ENCODE measurements at places on chromosomes 11 and 22.
A peak's percentile ranks its signal among the peaks of the same experiment; 100 is the strongest.

DNA sequence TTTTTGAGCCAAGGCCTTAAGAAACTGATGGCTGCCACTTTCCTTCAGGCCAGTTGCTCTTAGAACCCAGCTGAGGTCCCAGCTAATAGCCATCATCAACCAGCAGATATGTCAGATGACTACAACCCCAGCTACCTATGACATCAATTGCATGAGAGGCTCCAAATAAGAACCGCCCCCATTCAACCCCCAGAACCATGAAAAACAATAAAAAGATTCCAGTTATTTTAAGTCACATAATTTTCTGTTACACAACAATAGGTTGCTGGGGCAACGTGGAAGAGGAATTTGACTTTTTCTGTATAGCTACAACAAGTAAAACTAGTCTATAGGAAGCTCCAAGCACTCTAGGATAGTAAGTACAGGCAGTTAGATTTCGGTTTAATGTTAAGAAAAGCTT, 216.3 kb upstream of the MTNR1B start:
- DNase-seq: no peak

GRCh38 chr11:99069856-99070444, 49.2 kb downstream of the CNTN5 start:
- DNase-seq: peak; percentile 44

DNA sequence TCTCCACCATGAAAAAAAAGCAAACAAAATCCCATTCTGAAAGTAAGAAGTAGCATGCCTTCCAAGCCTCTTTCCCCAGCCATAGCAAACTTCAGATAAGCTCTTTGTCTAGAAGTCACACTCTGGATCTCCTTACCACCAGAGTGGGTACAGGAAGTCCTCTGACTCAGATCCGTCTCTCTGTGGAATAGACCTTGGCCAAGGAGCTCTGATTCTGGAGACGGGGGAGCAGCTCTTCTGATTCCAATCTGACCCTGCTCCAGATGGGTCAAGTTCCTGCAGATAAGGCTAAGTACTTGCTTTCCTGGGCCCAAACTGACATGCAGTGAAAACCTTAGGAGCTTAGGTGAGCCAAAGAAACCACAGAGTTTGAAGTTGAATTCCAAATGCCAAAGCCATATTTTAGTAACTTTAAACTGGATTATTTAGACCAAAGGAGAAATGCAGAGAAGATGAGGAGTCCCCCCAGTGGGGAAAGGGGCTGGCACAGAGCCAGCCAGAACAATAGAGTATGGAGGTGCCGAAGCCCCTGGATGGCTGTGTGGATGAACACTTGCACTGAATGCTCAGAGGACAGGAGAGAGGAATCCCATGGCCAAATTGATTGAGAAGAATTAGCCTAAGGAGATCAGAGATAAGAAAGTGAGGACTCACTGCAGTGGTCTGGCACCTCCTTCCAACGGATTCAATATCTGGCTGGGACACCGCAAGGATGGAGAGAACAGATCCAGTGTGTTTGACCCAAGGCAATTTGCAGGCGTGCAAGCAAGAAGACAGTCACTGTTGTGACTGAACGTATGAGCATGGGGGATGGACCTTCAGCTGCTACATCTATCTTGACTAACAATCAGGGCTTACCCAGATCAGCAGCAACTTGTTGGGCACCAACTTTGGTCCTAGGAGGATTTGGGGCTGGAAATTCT, 54.9 kb downstream of the ENDOD1 start:
- DNase-seq: no peak

DNA sequence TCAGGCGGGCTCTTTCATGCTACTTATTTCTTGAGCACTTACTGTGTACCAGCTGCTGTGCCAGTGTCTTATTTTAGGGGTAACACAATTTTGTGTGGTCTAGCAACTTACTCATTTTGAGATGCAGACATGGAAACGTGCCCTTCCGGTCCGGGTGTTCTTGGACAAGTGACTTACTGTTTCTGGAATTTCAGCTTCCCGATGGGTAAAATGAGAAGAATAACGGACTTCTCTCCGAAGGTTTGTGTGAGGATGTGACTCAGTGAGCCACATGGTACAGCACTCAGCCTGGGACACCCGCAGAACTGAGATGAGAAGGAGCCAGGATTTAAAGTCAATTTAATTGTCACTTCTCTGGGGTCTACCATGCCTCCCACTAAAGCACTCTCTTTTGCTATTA, 114.5 kb upstream of the SYT13 start:
- DNase-seq: no peak

DNA sequence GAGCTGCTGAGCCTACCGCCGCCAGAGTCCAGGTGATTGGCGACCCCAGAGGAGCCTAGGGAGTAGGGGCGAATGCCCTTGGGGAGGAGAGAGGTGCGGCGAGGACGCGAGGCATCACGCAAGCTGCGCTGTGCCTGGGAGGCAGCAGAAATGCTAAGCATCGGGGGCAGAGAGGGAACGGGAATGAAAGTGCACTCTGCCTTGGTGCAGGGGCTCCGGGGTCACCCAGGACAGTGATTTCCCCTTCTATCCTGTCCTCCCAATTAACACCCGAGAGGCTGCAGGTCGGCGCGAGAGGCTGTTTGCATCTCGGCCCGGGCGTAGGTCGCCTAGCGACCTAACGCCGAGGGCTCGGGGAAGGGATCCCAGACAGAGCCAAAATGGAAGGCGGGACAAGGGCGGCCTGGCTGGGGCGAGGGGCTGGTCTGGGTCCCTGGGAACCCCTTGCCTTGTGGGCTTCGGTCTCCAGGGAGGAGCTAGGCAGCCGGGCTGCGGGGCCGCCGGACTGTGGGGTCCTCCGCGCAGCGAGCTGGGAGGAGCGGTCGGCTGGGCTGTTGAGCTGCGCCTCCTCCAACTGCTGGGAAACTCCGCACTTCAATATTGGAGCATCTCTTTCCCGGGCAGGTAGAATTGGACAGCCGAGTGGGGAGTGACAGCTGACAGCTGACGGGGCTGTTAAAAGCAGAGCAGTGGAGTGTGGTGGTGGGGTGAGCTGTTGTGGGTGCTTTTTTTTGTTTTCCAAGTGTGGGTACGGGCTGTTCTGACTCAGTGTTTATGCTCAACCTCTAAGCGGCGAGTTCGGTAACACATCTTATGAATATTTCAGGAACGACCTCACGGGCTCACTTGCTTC, 657 bp downstream of the ELMOD1 start:
- peak; percentile 49 for DNase-seq

DNA sequence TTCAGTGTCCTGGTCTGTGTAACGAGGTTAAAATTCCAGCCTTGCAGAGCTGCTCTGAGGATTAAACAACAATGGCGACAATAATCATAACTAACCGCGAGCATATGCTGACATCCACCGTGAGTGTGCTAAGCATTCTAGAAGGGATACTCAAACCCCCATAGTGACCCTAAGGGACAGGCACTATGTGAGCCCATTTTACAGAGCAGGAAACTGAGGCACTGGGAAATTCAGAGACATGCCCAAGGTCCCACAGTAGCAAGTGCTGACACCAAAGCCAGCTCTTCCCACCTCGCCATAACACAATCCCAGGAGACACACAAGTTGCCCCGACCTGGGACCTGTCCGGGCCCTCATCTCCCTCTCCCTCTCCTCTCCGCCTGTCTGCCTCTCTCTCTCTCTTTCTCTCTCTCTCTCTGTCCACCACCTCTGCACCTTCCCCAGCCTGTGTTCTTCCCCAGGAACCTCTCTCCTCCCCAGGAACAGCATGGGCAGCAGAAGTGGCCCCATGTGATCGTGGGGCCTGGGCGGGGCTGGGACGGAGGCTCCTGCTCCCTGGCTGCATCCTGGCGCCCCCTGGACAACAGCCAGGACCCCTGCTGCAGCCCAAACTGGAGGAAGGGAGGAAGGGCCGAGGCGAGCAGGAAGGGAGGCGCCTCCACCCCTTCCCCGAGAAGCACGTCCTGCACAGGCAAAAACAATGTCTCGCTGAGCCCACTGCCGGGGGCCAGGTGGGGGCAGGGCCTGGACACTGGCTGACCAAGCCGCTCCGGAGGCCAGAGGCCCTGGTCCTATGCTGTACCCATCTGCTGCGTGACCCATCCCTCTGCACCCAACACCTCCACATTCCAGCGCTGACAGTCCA, 14.8 kb upstream of the MFNG start:
- DNase-seq: peak; percentile 58

- DNase-seq: no peak
Observed at GRCh38 chr11:12748561-12748960, 74.3 kb downstream of the TEAD1 start.

- DNase-seq: no peak
Observed at GRCh38 chr11:74390697-74391096, 7.5 kb downstream of the PGM2L1 start.

GRCh38 chr22:37211075-37211865, 1.0 kb downstream of the SSTR3 start:
- no peak for DNase-seq

DNA sequence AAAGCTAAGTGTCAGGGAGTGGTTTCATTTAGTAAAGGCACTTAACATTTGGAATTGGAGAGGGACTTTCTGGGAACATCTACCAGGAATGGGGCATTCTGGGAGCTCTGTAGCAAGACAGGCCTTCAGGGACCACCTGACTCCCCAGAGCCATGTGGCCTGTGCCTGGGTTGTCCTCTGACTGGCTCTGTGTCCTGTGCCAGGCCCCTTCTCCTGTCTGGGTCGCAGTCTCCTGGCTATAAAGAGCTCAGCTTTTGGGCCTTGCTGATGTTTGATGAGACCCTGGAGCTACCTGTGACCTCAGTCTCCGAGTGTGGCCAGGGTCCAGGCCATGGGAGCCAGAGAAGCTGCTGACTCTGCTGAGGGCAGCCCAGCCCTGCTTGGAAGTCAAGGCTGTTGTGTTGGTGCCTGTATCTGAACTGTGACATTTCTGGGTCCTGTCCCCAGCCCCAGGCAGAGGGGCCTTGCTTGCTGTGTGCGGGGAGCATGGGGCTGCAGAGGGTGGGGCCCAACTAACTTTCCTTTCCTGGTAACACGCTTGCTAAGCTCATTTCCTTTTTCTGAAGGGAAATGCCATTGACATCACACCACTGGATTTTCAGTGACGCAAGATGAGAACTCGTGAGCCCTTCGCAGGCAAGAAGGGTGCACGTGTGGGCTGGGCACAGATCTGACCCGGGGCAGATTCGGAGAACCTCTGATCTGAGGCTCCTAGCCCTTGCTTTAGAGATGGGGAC, 41.3 kb downstream of the LRRC32 start:
- no peak for DNase-seq

DNA sequence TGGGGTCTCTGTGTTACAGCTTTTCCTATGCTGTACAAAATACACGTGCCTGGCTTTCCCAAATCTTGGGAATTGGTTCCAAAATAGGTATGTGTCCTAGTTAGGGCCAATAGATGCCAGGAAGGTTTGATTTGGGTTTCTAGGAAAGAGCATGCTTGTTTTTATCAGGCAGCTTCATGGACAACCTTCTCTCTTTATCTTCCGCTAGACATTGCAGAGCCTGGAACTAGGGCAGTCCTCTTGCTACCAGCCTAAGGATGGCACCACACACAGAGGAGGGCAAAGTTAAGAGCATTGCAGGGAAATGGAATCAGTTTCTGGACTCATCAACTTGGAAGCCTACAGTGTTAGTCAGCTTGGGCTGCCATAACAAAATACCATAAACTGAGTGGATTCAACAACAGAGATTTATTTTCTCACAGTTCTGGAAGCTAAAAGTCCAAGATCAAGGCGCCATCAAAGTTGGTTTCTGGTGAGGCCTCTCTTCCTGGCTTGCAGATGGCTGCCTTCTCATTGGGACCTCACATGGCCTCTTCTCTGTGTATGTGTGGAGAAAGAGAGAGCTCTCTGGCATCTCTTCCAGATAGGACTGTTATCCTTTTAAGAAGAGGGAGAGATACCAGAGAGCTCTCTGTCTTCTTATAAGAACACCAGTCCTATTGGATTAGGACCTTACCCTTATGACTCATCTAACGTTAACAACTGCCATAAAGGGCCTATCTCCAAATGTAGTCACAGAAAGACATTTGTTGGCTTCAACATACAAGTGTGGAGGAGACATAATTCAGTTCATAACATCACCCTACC, 27.3 kb upstream of the CREB3L1 start:
- DNase-seq: no peak

GRCh38 chr22:21622919-21623647, 6.7 kb downstream of the YDJC start:
- DNase-seq: no peak

DNA sequence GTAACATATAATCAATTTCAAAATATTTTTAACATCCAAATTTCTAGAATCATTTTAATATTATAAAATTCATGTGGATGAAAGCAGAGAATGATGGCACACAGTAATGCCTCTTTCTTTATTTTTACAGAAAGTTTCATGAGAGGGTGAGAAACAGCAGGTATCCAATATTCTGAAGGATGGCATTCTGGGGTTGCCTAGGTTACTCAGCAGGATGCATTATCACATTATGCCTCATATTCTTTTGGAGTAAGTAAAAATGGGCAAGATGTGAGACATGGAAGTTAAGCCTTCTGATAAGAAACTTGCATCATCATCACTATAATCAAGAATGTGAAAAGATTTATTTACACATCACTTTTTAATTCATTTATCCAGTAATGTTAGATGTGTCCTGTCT, 148.7 kb upstream of the PGR start:
- no peak for DNase-seq

- DNase-seq: no peak
Observed at GRCh38 chr11:27847496-27847895, 147.2 kb upstream of the BDNF start.

DNA sequence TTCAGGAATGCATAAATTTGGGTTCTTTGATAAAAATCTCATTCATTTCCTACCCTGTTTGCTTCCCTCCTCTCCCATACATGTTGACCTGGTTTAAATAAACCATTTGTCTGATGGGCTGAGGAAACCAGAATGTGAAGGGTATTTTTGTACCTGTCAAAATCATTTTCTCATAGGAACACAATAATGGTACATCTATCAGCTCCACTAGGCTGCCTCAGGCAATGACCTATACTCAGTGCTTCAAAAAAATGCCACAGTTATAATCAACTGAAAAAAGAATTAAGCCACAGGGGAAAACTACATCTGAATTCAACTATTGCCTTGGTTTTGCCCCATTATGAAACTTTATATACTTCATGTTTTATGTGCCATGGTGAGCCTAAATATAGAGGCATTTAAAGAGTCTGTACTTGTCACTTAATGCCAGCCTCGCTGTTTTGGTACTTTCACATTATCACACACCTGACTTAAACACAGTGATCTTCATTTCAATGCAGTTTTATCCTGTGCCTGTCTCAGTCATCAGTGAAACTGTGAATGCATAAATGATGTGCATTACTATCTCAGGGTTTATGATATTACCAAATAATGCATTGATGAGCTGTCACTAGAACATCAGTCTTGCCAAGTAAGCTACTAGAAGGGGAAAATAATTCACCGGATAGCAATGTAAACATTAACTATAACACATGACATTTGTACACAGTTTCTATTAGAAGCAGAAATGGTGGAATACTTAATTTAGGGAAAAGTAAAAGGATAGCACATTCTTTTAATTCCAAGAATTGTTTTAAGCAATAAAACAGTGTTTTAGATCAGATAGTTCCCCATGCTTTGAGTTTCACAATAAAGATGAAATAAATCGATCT, 92.7 kb downstream of the MSANTD4 start:
- no peak for DNase-seq

- no peak for DNase-seq
Observed at GRCh38 chr11:12219757-12220156, 109.4 kb downstream of the MICAL2 start.

All from right hindlimb (tissue), 1 donor.